ENCODE measurements at places on chromosomes 6 and 20.

- DNase-seq, result no peak
These were observed 672 bp downstream of the PREX1 start for GRCh38 chr20:48826883-48827771.

DNA sequence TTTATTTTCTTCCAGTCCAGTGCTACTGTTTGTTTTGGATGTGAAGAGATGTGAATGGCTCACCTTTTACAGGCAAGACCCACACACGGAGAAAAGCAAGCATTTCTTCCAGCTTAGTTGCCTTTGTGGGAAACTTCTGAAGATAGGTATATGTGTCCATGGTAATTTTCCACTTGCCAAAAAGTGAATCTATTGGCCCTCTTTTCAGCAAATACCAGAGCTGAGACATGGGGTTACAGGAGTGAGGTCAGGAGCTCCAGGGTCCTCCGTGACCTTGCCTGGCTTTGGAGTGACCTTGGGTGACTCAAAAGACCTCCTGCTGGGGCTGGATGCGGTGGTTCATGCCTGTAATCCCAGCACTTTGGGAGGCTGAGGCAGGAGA, 166.7 kb downstream of the SCML4 start:
- no peak for DNase-seq

- peak; percentile 21 for DNase-seq
These were observed 40.9 kb upstream of the CDH22 start for GRCh38 chr20:46349035-46349741.

GRCh38 chr6:79872303-79872702, 75.0 kb downstream of the ELOVL4 start:
- DNase-seq, result no peak

DNA sequence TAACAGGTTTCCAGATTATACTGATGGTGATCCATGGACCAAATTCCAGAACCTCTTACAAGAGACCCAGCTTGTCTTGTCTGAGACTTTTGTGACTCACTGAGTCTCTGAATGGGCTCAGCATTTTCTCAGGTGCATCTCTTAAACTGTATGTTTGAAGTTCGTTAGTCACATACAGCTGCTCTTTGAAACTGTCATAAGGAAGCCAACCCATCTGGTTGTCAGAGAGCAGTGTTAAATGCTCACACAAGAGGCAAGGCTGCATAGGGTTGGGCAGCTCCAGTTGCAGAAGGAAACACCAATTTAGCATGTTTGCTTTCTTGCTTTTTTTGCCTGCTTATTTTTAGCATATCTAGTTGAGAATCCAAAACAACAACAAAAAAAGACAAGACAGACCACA, 47.1 kb downstream of the TRIM27 start:
- no peak for DNase-seq

GRCh38 chr6:90497411-90497810, 89.5 kb downstream of the MAP3K7 start:
- no peak for DNase-seq

DNA sequence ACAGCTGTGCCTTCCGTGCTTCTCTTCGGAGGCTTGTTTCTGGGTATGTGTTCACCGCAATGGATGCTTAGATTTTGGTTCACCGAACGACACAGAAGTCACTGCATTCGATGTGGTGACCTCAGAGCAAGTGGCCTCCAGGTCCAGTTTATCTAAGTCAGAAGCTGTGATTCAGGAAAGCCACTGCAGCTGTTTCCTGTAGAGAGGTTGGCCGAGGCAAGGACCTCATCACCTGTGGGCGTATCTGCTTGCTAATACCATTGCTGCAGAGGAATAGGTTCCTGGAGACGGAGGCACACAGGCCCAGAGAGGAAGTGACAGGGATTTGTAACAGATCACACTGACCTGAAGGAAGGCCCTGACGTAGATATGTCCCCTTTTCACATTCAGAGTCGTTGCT, 82.7 kb downstream of the FARS2 start:
- no peak for DNase-seq

DNA sequence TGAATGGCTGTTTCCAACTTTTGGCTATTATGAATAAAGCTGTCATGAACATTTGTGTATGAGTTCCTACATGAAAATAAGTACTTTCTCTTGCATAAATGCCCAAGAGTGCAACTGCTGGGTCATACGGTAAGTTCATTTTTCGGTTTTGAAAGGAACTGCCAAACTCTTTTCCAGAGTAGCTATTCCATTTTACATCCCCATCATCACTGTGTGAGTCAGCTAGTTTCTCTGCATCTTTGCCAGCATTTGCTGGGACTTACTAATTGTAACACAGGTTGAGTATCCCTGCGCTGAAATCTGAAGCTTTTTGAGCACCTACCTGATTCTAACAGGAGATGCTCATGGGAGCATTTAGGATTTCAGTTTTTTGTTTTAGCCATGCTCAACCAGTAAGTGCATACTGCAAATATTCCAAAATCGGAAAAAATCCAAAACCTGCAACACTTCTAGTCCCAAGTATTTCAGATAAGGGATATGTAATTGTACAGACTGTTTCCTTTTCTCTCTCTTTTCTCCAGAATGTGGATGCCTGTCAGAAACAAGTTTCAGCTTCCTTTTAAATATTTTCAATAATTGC, 118.4 kb downstream of the DTNBP1 start:
- DNase-seq, result no peak

- DNase-seq, result no peak
These were observed 7.1 kb downstream of the UQCC2 start for GRCh38 chr6:33704215-33705066.

GRCh38 chr6:1475174-1475573, 85.8 kb downstream of the FOXF2 start:
- no peak for DNase-seq

GRCh38 chr6:105810922-105811482, 275.1 kb upstream of the PRDM1 start:
- DNase-seq, result no peak

DNA sequence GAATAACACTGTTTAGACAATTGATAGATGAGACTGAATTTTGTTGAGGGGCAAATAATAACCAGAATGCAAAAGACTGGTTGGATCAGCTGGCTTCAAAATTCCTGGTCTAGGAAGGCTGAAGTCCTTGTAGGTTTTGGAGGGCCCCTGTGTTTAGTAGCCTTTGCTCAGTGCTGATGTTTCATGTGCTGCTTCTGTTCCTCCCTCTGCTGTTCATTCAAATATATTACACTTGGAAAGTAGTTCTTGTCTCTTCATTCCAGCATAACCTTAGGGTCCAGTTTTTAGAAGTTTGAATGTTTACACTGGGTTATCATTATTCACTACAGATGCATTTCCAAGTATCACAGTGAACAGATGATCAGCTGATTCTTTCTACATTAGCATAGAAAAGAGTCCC, 72.5 kb downstream of the FLRT3 start:
- no peak for DNase-seq

- DNase-seq, result no peak
These were observed 226.6 kb upstream of the EXOC2 start for GRCh38 chr6:919500-919899.

DNA sequence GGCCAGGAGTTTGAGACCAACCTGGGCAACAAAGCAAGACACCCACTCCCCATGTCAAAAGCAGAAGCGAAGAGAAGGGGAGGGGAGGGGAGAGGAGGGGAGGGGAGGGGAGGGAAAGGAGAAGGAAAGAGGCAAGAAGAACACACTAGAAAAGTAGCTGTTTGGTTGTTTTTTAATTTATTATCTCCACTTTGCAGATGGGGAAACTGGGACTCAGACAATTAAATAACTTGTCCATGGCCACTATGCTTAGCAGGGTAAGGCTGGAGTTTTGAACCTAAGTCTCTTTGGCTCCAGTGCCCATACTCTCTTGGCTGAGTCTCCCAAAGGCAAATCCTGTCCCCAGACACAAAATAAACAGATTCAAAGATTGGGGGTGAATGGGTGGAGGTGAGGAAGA, 12.4 kb upstream of the GHRH start:
- DNase-seq, result peak; percentile 38

DNA sequence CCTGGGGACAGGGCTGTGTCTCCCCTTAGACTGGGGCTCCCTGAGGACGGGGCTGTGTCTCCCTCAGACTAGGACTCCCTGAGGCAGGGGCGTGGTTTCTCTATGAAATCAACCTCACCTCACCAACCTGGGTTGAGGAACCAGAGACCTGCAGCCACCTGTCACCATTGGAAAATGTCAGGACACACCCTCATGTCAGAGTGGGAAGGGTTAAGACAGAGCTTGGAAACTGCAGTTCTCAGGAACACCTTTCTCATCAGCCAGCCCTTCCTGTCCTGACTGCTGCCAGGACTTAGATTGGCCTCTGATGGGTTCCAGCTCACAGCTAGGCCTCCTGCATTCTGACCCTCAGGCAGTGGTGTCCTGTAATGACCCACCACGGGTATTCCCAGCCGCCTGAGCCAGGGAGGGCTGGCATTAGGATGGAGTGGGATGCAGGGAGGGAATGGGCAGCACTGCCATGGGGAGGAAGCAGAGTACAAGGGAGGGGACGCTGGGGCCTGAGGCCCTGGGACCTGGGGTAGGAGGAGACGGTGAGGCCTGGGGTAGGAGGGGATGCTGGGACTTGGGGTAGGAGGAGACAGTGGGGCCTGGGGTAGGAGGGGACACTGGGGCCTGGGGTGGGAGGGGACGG, 76.3 kb downstream of the MRPL14 start:
- DNase-seq, result no peak

GRCh38 chr6:40148882-40149573, 214.8 kb upstream of the MOCS1 start:
- DNase-seq, result peak; percentile 25

- DNase-seq, result peak; percentile 38
These were observed 42.2 kb downstream of the NFATC2 start for GRCh38 chr20:51500311-51500710.

GRCh38 chr20:57559289-57559634, 1.6 kb upstream of the PCK1 start:
- DNase-seq, result no peak

DNA sequence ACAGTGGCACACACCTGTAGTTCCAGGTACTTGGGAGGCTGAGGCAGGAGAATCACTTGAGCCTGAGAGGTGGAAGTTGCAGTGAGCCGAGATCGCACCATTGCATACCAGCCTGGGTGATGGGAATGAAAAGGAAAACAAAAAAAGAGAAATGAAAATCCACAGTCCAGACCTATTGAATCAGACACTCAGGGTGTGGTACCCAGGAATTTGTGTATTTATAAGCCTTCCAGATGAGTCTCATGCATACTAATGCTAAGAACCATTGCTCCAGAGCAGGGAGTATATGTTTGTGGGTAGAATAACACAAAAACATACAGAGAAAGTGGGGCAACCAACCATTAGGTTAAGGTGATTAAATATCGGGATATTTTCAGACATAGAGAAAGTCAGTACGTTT, 36.1 kb upstream of the PLCB4 start:
- no peak for DNase-seq

DNA sequence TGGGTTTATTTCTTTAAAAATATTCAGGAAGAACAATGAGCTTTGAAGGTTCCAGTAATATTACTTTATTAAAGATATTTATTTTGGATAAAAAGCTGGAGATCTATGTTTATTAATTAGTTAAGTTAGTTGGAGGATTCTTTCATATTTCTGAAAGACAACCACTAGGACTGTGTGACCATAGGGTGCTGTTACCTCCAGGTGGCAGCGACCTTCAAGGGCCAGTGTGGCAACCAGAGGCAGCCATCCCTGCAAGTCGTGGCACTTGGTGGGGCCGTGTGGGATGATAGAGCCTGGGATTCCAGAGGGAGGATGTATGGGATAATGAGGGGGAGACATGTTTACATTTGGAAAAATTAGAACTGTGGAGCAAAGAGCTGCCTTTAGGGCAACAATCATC, 95.5 kb upstream of the SCP2D1 start:
- DNase-seq, result no peak

DNA sequence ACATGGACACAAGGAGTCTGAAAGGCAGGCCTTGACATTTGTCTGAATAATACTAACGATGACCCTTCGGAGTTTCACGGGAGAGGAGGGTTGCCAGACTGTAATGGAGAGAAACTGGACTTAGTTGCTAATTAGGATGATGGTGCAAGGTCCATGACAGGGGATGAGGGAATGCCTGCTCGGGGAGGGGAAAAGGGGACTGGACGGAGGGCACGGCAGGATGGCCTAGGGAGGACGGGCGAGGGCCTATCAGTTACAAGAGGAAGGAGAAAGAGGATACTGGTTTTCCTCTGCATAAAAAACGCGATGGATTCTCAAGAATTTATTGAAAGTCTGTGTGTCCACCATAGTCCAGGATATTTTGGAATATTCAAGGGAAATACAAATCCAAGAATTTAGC, 42.7 kb downstream of the IRAK1BP1 start:
- no peak for DNase-seq

- no peak for DNase-seq
These were observed 2.9 kb downstream of the TGM3 start for GRCh38 chr20:2298701-2299100.

DNA sequence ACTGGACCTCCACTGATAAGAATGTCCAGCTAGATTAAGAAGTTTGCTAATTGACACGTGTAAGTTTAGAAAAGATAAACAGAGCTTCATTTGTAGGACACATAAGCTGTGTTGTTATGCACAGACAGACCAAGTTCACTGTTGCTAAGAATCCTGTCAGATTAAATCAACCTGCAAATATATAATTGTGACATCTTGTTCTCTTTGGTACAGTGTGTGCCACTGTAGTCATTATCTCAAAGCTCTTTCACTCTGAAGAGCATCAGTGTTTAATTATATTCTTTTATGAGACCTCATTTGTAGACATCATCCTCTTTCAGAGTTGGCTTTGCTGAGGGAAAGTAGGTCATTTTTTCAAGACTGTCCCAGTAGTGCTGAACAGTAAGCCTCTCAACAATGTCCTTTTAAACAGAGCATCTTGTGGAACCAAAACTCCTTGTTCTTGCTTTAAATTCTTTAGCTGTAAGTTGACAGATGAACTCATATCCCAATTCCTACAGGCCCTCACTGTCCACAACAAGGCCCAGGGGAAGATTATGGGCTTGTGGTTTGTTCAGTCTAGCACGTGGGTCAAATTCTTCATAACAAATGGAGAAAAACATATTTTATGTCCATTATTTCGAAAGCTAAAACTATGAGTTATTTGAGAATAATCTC, 252.4 kb downstream of the HDGFL1 start:
- DNase-seq, result no peak

DNA sequence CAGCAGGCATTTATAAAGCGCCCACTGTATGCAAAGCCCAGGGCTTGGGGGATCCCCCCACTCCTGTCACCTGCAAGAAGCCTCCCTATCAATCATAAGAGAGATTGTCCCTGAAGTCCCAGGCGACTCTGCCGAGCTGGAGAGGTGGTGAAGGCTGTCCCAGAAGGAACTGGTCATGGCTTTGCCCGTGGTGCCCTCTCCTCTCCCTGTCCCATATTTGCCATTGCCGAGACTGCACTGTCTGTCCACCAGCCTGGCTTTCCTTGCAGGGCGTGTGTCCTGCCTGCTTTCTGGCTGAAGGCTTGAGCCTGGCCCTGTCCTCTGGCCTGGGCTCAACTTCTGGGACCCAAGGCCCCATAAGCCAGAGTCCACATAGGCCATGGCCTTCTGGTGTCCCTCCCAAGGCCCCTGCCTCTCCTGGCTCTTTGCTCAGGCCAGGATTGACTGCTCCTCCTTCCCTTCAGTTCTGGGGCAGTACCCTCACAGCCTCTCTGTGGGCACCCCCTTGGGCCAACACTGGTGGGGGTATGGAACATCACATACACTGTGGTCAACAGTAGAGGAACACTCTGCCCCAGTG, 46.9 kb downstream of the CPXM1 start:
- DNase-seq, result no peak

Data from CD14-positive monocyte (primary cell).